ENCODE measurements at places on chromosomes 5 and 9. TPM values are rescaled to one million over a fixed set of nuclear protein-coding genes. Genes with fewer than 3 reads are reported as not detected.

Gene ATP10B
- 2.4 TPM for total RNA-seq

Gene ANKRD31
- total RNA-seq, result 0.82 TPM

Gene F2RL2
- total RNA-seq, result under 0.01 TPM

Gene GLDC
- total RNA-seq, result 13.5 TPM

Gene LRRC19
- not detected for total RNA-seq

Gene PCDHGA5
- 5.7 TPM for total RNA-seq

Gene UBAP1
- total RNA-seq, result 21.6 TPM

Gene CCL19
- not detected for total RNA-seq

Gene LRRC70
- 3.7 TPM for total RNA-seq

Gene IDNK
- total RNA-seq, result 6.5 TPM

Gene C1QTNF2
- total RNA-seq, result 2.0 TPM

Gene PKD2L2
- not detected for total RNA-seq

Gene PCDHAC1
- 76.2 TPM for total RNA-seq

Gene SPAAR
- total RNA-seq, result 0.41 TPM
